Glutamatergic neuron (in vitro differentiated cells): ENCODE measurements at places on chromosomes 7 and 10. TPM values are rescaled to one million over a fixed set of nuclear protein-coding genes. Genes with fewer than 3 reads are reported as not detected.

Gene CYP2W1
- 1.3 TPM for total RNA-seq

DNA sequence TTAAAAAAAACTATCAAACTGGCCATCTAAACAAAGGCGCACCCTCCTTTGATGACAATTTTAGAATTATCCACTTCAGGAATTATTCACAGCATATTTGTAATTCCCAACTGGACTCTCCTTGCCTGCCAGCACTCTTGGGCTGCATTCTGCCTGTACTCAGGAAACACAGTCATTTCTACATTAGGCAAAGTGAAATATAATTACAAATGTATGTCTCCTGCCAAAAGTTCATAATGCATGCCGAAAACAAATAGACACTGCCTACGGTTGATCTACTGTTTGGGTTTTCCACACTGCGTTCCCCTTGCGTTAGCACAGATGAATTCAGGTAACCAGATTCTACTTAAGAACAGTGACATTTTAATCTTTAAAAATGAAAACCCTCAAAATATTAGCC is 1.9 kb downstream of the HGF start:
- H3K4me3 ChIP-seq = no peak overlapping the region
- H3K4me1 ChIP-seq = peaks cover 2% of the 10 kb centered on the region
- H3K27me3 ChIP-seq = peaks cover 7% of the 10 kb centered on the region
- no peak for DNase-seq
- H3K27ac ChIP-seq = no peak overlapping the region

- peak; percentile 37 for DNase-seq
- no peaks in the 10 kb centered on the region for H3K27me3 ChIP-seq
- H3K27ac ChIP-seq = peak overlapping the region; percentile 90
- H3K4me3 ChIP-seq = no peak overlapping the region
- no peaks in the 10 kb centered on the region for H3K36me3 ChIP-seq
Measured at GRCh38 chr7:118573085-118573484, 348.6 kb downstream of the ANKRD7 start.

DNA sequence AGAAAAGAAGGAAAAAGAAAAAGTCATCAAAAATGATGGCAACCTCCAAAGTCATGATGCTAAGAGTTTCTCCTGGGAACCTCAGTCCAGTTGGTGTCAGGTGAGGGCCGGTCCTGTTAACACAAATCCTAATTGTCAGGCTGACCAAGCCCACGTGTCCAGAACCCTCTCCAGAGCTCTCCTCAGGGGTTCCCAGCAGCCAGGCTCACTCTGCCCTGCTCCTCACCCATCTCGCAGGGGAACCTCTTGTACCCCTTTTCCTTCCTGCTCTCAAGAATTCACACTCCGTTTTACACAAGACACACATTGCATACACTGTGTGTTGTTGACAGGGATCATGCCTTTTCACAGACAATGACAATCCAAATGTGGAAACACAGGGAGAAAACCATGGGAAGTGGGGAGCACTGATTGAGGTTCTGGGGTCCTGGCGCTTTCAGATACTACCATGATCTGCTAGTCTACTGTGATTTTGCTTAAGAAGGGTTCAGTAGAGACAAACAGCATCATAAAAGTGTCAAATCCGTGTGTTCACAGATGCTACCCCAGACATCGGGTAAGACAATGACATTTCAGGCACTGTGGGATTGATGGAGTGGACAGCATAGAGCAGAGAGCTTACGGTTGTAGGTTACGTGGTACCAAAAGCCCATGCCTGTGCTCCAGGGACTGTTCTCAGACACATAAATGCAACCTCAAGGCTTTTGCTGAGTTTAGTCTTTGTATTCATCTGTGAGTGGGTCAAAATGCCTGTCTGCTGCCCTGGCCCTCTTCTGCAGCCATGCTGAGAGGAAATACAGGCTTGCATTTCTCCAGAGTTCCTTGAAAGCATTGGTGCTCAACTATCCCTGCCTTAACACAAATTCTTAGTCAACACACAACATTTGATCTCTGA is 16.0 kb downstream of the IL2RA start:
- DNase-seq = no peak
- no peak overlapping the region for H3K27ac ChIP-seq
- no peaks in the 10 kb centered on the region for H3K36me3 ChIP-seq
- H3K27me3 ChIP-seq = peaks cover 3% of the 10 kb centered on the region

DNA sequence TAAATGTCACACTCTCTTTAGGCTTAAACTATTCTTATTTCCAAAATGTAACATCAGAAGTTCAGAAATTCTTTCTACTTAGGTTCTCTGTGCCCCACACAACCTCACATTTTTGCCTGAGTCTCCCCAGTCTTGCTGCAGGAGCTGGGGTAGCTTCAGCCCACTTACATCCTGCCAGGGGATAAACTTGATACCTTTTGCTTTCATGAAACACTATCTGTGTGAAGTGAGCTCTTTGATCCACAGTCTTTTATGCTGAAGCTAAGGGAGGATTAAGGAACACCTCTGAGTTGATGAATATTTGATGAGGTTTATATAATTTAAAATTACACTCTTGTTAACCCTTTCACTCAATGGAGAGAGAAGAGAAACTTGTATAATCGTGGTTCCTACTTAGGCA is 341.0 kb downstream of the AUTS2 start:
- H3K4me3 ChIP-seq = no peak overlapping the region
- peaks cover 6% of the 10 kb centered on the region for H3K36me3 ChIP-seq
- DNase-seq = no peak
- H3K27me3 ChIP-seq = peaks cover 2% of the 10 kb centered on the region
- peaks cover 44% of the 10 kb centered on the region for H3K4me1 ChIP-seq

- H3K27me3 ChIP-seq = peaks cover 8% of the 10 kb centered on the region
- H3K4me3 ChIP-seq = no peak overlapping the region
- peaks cover 8% of the 10 kb centered on the region for H3K36me3 ChIP-seq
- no peak overlapping the region for H3K27ac ChIP-seq
- H3K4me1 ChIP-seq = peaks cover 21% of the 10 kb centered on the region
- no peak for DNase-seq
Measured at GRCh38 chr10:1633783-1634182, 103.5 kb downstream of the ADARB2 start.

DNA sequence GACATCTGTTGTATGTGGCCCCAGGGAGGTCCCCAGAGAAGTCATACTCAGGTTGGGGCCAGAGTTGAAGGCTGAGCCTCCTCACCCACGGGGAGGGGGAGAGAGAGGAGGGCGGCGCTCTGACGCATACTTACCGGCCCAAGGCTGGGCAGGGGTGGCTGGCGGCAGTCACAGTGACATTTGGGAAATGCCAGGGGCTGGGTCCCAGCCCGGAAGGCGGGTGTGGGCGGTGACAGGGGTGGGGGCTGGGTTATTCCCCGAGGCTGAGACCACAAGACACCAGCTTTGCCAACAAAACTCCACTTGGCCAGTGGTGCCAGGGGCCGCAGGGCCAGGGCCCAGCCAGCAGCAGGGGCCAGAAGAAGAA is 41.1 kb downstream of the RASGEF1A start:
- no peak overlapping the region for H3K4me3 ChIP-seq
- H3K4me1 ChIP-seq = peaks cover 25% of the 10 kb centered on the region
- no peak overlapping the region for H3K27ac ChIP-seq
- DNase-seq = peak; percentile 10

GRCh38 chr10:76150876-76151288 is 719.5 kb downstream of the LRMDA start:
- H3K27me3 ChIP-seq = no peaks in the 10 kb centered on the region
- peaks cover 18% of the 10 kb centered on the region for H3K36me3 ChIP-seq
- peaks cover 12% of the 10 kb centered on the region for H3K4me1 ChIP-seq
- H3K27ac ChIP-seq = no peak overlapping the region
- no peak overlapping the region for H3K4me3 ChIP-seq
- no peak for DNase-seq

DNA sequence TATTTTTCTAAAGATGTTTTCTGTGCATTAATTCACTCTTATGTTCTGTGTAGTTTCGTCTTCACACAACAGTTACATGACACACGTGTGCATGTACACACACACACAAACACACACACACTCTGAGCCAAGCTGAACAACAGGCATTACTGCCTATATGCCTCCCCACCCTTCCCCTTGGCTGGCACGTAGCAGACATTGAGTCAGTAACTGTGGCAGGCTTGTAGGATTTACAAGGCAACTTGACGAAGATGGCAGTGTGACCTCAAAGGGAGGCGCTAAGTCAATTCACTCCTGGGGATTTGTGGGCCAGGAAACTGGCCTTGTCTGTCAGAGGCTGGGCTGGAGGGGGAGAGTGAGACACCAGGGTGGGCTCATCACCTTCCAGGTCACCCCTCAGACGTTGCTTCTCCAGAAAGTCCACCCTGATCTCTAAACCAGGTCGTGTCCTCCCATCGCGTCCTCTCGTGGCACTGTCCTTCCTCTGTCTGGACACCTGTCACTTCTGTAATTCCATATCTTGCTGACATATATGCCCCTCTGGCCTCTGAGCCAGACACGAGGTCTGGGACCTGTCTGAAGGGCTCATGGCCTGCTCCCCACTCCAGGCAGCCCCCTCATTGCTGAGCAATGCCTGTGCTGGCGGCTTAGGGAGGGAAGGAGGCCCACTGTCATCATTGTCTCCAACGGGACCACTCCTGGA is 41.1 kb upstream of the INPP5A start:
- no peaks in the 10 kb centered on the region for H3K36me3 ChIP-seq
- DNase-seq = no peak
- peaks cover 11% of the 10 kb centered on the region for H3K4me1 ChIP-seq
- no peak overlapping the region for H3K27ac ChIP-seq
- H3K4me3 ChIP-seq = no peak overlapping the region
- H3K27me3 ChIP-seq = peaks cover 6% of the 10 kb centered on the region
